Activated CD8-positive, alpha-beta memory T cell treated with anti-CD3 and anti-CD28 coated beads for 4 hours (primary cell): ENCODE measurements at places on chromosomes 6 and 20.

- no peak for DNase-seq
Measured at GRCh38 chr6:87483929-87484328, 11.2 kb downstream of the SLC35A1 start.

DNA sequence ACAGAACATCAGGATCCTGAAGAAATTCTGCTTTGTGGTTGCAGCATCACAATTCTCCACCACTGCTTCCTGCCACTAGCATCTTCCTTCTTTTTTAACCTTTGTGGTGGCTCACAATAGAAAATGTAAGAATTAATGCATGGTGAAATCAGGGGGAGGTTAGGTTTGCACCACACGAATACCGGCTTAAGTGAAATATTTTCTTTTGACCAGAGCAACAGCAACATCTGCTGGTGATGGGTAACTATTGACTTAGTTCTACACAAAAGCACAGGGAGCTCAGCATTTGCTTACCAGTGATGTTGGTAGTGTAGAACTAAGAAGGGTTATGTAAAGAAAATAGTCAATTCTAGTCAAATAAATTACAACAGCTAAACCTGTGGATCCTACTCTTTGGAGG lies 280.5 kb downstream of the SYNE1 start:
- DNase-seq = no peak

- DNase-seq = no peak
Measured at GRCh38 chr20:1177680-1178079, 7.1 kb downstream of the TMEM74B start.

GRCh38 chr6:130018744-130019325 lies 454 bp downstream of the L3MBTL3 start:
- DNase-seq = no peak

- no peak for DNase-seq
Measured at GRCh38 chr6:161463071-161463470, 189.2 kb upstream of the AGPAT4 start.

GRCh38 chr6:52162940-52163908 lies 23.0 kb upstream of the IL17A start:
- DNase-seq = no peak

- no peak for DNase-seq
Measured at GRCh38 chr6:38284802-38285394, 354.8 kb downstream of the BTBD9 start.

- DNase-seq = no peak
Measured at GRCh38 chr20:63008541-63009044, 1.8 kb upstream of the BHLHE23 start.

GRCh38 chr20:32204205-32205109 lies 3.1 kb downstream of the PLAGL2 start:
- DNase-seq = no peak

GRCh38 chr20:2922957-2923356 lies 49.7 kb downstream of the PTPRA start:
- no peak for DNase-seq
